ENCODE measurements at places on chromosomes 12 and 14. TPM values are rescaled to one million over a fixed set of nuclear protein-coding genes. Genes with fewer than 3 reads are reported as not detected.
A peak's percentile ranks its signal among the peaks of the same experiment; 100 is the strongest.

CPSF6 gene
- total RNA-seq: 18.0 TPM

NUAK1 gene
- 4.6 TPM for total RNA-seq

MYO1A gene
- total RNA-seq: 0.26 TPM

PTPN21 gene
- 9.2 TPM for total RNA-seq

DNA sequence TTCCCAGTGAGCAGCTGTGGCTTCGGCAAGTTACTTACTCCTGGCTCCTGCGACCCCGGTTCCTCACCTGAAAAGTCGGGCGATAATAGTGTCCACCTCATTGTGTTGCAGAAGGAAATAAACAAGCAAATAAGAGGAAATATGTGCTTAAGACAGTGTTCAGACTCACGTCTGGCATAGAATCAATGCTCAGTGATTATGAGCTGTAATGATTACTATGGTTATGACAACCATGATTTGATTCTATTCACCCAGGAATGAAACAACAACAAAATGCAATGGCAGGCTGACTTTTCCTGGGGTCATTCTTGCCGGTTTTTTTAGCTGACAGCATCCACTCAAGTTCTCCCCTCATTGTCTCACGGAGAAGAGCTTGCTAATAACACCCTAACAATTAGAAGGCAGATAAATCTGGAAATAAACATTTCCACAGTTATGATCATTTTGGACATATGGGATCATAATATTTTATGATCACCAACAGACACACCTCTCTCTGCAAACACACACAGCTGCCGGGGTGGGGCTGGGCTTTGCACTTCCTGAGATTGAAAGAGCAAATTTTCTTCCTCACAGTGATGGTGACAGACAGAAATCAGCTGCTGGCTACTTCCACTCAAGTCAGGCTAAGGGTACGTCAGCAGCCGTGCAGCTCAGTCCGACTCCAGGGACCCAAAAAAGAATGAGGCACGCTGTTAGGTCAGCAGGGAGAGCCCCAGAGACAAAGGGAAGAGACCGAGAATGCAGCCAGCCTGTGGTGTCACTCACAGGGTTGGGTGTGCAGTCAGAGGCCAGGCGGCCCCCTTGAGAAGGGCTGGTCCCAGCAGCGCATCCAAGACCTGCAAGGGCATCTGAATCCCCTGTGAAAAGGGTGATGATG, 158.0 kb downstream of the RIMBP2 start:
- H3K4me3 ChIP-seq: no peak overlapping the region
- no peak overlapping the region for H3K27ac ChIP-seq
- DNase-seq: no peak

DNA sequence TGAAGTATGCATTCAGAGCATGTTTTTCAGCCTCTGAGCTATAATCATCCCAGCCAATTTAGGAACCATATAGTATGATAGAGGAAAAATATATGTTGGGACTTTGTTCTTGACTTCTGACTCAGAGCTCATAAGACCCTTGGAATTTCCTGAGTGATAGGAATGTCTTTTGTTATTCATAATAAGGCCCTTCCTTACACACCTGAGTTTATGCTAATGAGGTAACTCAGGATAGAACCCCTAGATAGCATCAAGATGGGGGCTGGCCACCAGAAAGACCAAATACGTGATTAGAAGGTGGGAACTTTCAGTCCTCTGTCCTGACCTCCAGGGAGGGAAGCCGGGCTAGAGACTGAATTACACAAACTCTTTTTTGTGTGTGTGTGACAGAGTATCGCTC, 32.4 kb upstream of the PLEK2 start:
- no peaks in the 10 kb centered on the region for H3K4me1 ChIP-seq
- no peak for DNase-seq

DNA sequence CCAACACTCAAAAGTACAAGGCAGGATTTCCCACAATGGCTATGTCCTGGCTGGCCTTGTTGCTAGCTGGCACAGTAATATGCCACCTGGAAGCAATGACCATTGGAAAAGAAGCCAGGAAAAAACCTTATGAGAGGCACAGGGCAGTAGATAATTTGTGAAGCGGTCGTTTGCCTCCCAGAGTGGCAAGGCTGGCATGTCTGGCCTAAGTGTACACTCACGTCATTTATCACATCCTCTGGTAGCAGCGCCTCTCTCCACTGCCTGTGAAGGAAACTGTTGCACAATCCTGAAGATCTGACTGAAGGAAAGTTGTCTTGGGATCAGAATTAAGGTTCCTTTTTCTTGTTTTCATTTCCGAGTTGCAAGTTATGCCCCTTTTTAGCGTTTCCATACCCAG, 408.5 kb downstream of the ZFP36L1 start:
- H3K27ac ChIP-seq: no peak overlapping the region
- H3K36me3 ChIP-seq: no peaks in the 10 kb centered on the region
- no peak for DNase-seq
- no peak overlapping the region for H3K4me3 ChIP-seq

GRCh38 chr12:69821456-69822159, 3.4 kb upstream of the MYRFL start:
- no peaks in the 10 kb centered on the region for H3K27me3 ChIP-seq
- no peak overlapping the region for H3K4me3 ChIP-seq
- peaks cover 6% of the 10 kb centered on the region for H3K4me1 ChIP-seq
- no peaks in the 10 kb centered on the region for H3K36me3 ChIP-seq
- no peak overlapping the region for H3K27ac ChIP-seq

DNA sequence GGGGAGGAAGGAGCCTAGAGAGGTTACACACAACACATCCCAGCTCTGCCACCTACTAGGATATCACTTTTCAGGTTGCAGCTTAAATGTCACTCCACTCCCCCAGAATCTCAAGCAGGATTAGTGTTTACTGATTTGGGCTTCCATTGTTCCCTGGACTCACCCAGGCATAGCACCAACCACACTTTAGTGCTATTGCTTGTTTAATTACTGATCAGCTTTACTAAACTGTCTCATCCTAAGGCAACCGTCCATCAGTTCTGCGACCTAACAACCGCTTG, 6.1 kb upstream of the KRT18 start:
- H3K4me1 ChIP-seq: no peaks in the 10 kb centered on the region
- no peak overlapping the region for H3K27ac ChIP-seq
- no peak for DNase-seq
- peaks cover 2% of the 10 kb centered on the region for H3K27me3 ChIP-seq
- no peak overlapping the region for H3K4me3 ChIP-seq

DNA sequence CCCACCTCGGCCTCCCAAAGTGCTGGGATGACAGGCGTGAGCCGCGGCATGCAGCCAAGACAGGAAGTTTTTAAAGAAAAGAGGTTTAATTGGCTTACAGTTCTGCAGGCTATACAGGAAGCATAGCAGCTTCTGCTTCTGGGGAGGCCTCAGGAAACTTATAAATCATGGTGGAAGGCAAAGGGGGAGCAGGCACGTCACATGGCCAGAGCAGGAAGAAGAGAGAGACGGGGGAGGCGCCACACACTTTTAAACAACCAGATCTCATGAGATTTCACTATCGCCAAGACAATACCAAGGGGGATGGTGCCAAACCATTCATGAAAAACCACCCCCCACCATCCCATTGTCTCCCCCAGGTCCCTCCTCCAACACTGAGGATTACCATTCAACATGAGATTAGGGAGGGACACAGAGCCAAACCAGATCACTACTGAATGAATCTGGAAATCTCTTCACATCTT, 14.1 kb downstream of the CCDC63 start:
- no peaks in the 10 kb centered on the region for H3K36me3 ChIP-seq
- no peaks in the 10 kb centered on the region for H3K4me1 ChIP-seq
- no peak overlapping the region for H3K4me3 ChIP-seq
- DNase-seq: no peak

GRCh38 chr12:55728186-55728938, 447 bp downstream of the CD63 start:
- no peaks in the 10 kb centered on the region for H3K27me3 ChIP-seq
- peak overlapping the region; percentile 99 for H3K27ac ChIP-seq
- peaks cover 18% of the 10 kb centered on the region for H3K36me3 ChIP-seq
- DNase-seq: peak; percentile 70
- H3K4me3 ChIP-seq: peak overlapping the region; percentile 93

DNA sequence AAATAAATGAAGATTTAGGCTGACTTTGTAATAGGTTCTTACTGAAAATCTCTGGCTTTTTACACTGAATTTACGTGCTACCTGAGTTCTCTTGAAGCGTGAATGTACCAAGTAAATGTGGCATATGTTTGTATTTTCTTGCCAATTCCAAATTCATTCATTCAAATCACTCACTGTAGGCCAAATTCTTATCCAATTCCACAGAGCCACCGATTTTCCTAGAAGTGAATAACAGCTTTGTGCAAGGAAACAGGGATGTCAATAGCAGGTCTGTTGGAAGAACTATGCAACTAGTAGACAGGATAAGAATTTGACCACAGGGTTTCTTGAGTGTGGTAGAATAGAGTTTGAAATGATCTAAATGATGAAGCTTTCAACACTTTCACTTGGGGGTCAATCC, 86.8 kb downstream of the SOX5 start:
- H3K36me3 ChIP-seq: no peaks in the 10 kb centered on the region
- H3K27ac ChIP-seq: no peak overlapping the region
- no peak overlapping the region for H3K4me3 ChIP-seq
- no peaks in the 10 kb centered on the region for H3K4me1 ChIP-seq
- H3K27me3 ChIP-seq: no peaks in the 10 kb centered on the region

GRCh38 chr12:113914806-113915205, 51.3 kb downstream of the RBM19 start:
- no peaks in the 10 kb centered on the region for H3K27me3 ChIP-seq
- H3K4me1 ChIP-seq: no peaks in the 10 kb centered on the region
- DNase-seq: no peak

DNA sequence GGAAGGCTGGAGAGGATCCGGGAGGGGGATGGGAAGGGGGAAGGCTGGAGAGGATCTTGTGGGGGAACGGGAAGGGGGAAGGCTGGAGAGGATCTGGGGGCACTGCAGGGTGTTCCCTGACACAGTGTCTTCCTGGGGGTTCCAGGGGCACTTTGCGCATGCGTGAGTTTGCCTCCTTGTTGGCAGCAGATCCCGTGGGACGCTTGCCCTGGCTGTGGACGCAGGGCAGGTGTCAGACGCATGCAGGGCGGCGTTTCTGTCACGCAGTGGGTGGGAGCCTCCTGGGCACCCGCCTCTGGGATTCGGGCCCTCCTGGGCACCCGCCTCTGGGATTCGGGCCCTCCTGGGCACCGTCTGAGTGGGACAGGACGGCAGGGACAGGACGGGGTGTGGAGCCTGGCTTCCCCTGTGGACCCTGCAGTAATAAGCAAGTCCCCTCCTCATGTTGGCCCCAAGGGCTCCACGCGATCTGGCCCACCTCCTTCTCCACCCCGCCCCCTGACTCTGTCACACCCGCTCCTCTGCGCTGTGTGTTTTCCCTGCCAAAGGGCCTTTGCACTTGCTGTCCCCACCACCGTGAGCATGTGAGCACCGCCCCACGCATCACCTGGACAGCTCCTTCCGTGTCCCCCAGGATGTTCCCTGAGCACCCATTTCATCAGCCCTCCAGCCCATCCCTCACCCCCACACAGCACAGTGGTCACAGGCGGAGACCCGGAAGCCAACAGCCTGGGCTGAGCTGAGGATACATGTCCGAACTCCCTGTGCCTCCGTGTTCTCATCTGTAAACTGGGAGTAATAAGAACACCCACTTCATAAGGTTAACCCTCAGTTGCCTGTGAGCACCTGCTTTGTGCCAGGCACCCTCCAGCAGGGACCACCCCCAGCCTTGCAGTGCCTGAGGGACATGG, 4.4 kb downstream of the MMP17 start:
- no peaks in the 10 kb centered on the region for H3K4me1 ChIP-seq
- H3K4me3 ChIP-seq: peak overlapping the region; percentile 37
- H3K27me3 ChIP-seq: no peaks in the 10 kb centered on the region
- H3K36me3 ChIP-seq: no peaks in the 10 kb centered on the region

DNA sequence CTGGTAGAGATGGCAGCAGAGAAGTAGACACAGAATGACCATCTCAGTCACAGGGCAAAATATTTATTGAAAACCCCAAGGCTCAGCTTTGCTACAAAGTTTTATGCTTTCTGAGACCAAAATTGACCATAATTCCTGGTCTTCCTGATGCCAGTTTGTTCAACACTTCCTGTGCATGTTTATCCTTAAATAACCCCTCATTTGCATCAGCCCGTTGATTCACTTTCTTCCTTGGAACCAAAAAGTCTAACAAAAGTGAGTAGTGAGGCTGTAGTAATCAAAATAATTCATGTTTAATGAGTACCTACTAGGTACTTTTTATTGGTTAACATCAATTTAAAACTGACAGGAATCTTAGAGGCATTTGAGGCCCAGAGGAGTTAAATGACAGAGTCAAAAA, 51.7 kb downstream of the TRHDE start:
- H3K4me1 ChIP-seq: no peaks in the 10 kb centered on the region
- DNase-seq: peak; percentile 60
- no peak overlapping the region for H3K4me3 ChIP-seq
- H3K27ac ChIP-seq: no peak overlapping the region

DNA sequence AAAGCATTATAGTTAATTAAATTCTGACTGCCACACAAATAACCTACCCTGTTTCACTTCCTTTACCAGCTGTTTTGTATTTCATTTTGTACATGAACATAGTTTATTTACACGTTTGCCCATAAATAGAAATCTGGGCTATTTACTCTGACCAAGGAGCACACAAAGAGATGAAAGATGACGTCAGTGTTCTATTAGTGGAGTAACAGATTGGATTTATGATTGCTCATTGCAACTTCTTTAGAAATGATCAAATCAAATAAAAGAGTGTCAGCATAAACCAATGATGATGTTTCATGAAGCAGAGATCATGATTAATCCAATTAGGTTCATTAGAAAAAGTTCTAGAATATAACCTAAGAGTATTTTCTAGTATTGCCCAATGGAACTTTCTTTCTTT, 12.0 kb upstream of the RTL1 start:
- no peaks in the 10 kb centered on the region for H3K4me1 ChIP-seq
- peak; percentile 19 for DNase-seq
- no peak overlapping the region for H3K4me3 ChIP-seq
- H3K27ac ChIP-seq: no peak overlapping the region
- no peaks in the 10 kb centered on the region for H3K36me3 ChIP-seq

- no peaks in the 10 kb centered on the region for H3K27me3 ChIP-seq
- H3K36me3 ChIP-seq: no peaks in the 10 kb centered on the region
- H3K27ac ChIP-seq: no peak overlapping the region
- H3K4me3 ChIP-seq: no peak overlapping the region
Measured at GRCh38 chr12:47577206-47577989, 128.4 kb downstream of the RPAP3 start.

DNA sequence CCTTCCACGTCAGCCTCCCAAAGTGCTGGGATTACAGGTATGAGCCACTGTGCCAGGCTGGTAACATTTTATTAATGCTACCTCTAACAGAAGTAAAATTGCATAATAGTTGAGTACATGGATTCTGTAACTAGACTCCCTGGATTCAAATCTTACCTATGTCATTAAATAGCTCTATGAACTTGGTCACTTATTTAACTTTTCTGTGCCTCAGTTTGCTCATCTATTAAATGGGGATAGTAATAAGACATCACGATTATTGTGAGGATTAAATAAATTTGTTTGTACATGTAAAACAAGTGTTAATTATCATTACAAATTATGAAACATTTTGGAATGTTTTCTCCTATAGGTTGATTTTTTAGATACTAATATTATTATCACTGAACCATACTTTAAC, 6.7 kb downstream of the ACTR6 start:
- H3K27ac ChIP-seq: no peak overlapping the region
- peaks cover 3% of the 10 kb centered on the region for H3K36me3 ChIP-seq
- DNase-seq: no peak

Measured in fibroblast of lung (primary cell).